IMR-90 (cell line): ENCODE measurements at places on chromosomes 4 and X. TPM values are rescaled to one million over a fixed set of nuclear protein-coding genes. Genes with fewer than 3 reads are reported as not detected.

- DNase-seq = peak; percentile 17
- H3K4me1 ChIP-seq = no peaks in the 10 kb centered on the region
- no peaks in the 10 kb centered on the region for H3K27me3 ChIP-seq
- peak overlapping the region; percentile 5; the same call in 1 of the 2 replicates for H3K27ac ChIP-seq
- no peaks in the 10 kb centered on the region for H3K36me3 ChIP-seq
- peak overlapping the region; percentile 15 for H3K4me3 ChIP-seq
These were observed 48.6 kb downstream of the MAGEA9 start for GRCh38 chrX:149830192-149830873.

- peaks cover 5% of the 10 kb centered on the region for H3K4me1 ChIP-seq
- DNase-seq = peak; percentile 50
- no peak overlapping the region for H3K27ac ChIP-seq
- no peaks in the 10 kb centered on the region for H3K36me3 ChIP-seq
These were observed 17.5 kb downstream of the PALLD start for GRCh38 chr4:168514249-168514852.

DNA sequence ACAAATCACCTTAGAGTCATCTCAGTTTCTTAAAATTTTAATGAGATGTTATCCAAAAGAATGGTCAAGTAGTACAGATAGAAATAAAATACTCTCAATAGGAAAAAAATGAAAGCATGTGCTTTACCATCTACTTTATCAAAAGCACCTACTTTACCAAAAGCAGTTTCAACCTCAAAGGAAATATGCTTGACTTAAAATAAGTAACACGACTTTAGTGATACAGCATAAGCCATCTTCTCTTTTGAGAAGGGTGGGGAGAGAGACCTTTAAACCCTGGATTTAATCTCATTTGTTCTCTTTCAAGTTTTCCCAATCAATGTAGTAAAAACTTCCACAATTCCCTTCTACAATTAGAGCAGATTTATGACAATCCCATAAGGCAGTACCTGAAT, 26.5 kb downstream of the OTUD4 start:
- no peak for DNase-seq
- no peak overlapping the region for H3K27ac ChIP-seq
- no peak overlapping the region for H3K4me3 ChIP-seq
- H3K27me3 ChIP-seq = no peaks in the 10 kb centered on the region

DNA sequence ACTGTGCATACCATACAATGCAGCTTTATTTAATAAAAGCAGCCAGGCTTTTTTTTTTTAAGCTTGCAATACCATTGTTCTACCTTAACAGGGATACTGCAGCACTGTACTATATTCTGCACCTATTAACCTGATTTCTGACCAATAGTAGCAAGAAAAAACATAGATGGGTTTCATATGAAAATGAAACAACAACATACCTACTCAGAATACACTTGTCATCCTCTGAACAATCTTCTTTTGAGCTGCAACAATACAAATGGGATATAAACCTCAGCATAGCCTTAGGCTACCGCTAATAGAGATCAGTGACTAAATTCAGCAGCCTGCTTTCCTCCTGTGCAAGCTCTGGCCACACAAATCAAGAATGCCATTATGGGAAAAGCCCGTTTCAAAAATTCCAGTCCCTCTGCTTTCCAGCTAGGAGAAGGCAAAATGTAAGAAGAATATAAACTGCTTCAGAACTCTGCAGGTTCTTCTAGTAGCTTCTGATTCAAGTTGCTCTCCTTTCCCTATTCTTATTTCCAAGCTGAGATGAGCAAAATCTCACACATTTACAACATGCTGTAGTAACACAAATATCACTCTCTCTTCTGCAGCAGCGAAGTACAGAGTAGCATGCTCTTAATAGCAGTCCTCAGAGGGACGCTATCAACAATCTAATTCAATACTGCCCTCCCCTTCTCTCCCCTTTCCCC, 143.4 kb downstream of the KLHL13 start:
- no peaks in the 10 kb centered on the region for H3K36me3 ChIP-seq
- DNase-seq = no peak
- no peaks in the 10 kb centered on the region for H3K27me3 ChIP-seq
- H3K4me3 ChIP-seq = peak overlapping the region; percentile 7; the same call in 1 of the 2 replicates
- no peak overlapping the region for H3K27ac ChIP-seq

Gene EREG
- total RNA-seq = 0.36 and 1.1 TPM in 2 replicates

Gene GRPEL1
- total RNA-seq = 33.0 and 48.6 TPM in 2 replicates
